Stimulated activated CD4-positive, alpha-beta T cell treated with anti-CD3 and anti-CD28 coated beads, Interleukin-2, amount 100 ng/mL, for 4 hours (primary cell): ENCODE measurements at places on chromosomes 6 and 20.

GRCh38 chr6:162942866-162943265, 215.1 kb downstream of the PACRG start:
- no peak for DNase-seq

GRCh38 chr20:44523746-44524145, 1.9 kb upstream of the SERINC3 start:
- DNase-seq = no peak

- DNase-seq = no peak
Observed at GRCh38 chr6:24440897-24441598, 38.3 kb downstream of the MRS2 start.

DNA sequence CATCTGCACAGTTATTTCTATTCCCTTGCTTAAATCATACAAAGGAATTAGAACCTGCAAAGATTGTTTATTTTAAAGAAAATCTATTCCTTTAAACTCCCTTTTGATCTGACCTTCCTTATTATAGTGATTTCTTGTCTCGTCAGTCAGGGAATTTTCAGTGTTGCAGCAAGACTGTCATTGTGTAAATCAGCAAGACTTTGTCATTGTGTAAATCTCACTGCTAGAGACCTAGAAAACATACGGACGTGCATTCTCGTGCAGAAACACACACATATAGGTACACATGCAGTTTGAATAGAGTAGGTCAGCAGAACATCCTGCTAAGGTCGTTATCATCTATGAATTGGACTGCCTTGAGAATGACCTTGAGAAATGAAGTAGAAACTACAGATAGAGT, 6.2 kb upstream of the SGK1 start:
- no peak for DNase-seq

DNA sequence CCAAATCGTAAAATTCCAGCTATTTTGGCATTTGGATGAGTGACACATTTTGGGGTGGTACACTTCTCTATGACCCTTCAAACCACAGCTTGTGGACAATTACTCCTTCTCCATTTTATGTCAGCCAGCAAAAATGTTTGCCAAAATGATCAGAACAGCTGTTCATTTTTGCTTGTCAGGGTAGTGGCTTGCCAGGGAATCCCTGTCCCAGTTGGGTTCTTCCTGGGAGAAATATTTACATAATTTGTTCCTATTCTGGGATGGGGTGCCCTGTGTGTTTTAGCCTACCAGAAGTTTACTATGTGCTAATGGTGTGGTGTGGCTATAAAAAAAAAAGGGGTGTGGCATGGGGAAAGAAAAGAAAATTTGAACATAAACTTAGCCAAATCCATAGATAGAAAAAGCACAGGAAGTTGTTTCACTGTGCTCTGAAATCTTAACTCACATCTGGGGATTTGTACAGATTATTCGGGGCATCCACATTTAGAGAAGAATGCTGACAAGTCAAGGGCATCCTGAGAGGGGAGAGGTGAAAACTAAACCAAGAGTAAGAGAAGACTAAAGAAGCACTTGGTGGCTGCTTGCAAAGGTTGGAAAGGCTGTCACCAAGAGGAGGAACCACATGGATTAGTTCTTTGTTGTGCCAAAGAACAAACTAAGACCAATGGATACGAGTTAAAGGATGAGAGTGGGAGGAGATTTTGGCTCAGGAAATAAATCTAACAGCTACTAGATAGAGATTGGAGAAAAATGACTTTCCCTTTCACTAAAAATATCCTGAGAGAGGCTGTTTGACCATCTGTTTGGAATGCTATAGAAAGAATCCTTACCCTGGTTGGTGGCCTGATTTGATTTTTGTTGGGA, 55.2 kb upstream of the RBM24 start:
- DNase-seq = no peak

- DNase-seq = no peak
Observed at GRCh38 chr6:1657116-1657770, 47.5 kb downstream of the FOXC1 start.

GRCh38 chr6:15109338-15110090, 136.4 kb upstream of the JARID2 start:
- DNase-seq = no peak

GRCh38 chr6:88167352-88167937, 1.3 kb upstream of the CNR1 start:
- no peak for DNase-seq

DNA sequence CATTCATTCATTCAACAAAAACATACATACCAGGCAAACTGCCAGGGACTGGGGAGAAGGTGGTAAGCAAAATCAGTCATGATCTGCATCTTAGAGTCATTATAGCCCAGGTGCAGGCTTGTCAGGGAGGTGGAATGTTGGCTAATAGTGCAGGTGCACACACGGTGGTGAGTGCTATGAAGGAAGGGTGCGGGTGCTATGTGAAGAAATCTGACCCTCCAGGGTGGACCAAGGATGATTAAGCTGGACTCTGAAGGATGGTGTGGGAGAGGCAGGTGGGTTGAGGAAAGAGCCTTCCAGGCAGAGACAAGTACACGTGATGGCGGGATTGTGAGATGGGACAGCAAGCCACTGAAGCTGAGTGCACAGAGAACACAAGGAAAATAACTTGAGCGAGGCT, 77.4 kb downstream of the B3GAT2 start:
- no peak for DNase-seq

DNA sequence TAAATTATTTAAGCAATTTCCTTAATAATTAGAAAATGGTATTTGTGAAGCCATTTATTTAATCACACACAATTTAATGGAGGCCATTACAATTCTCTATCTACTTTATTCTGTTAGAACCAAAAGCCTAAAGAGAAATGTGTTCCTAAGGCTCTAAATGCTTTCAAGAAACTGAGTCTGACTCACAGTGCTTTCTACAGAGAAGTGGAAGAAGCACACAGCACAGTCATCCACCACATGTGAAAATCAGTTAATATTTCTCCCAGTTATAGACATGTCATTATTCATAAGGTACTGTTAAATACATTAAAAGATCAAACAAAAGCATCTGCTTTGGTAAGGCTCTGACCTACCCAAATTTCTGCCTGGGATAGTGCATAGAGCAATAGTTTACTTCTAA, 214.4 kb downstream of the ALDH8A1 start:
- no peak for DNase-seq

GRCh38 chr6:163756079-163756478, 341.6 kb downstream of the QKI start:
- DNase-seq = no peak

- DNase-seq = no peak
Observed at GRCh38 chr6:33787346-33787953, 1.5 kb downstream of the LEMD2 start.

- DNase-seq = peak; percentile 22
Observed at GRCh38 chr6:90351696-90352095, 55.1 kb upstream of the BACH2 start.

GRCh38 chr20:57851025-57851682, 141.3 kb upstream of the PMEPA1 start:
- no peak for DNase-seq

- DNase-seq = no peak
Observed at GRCh38 chr6:46648869-46649492, 3.6 kb downstream of the CYP39A1 start.

- no peak for DNase-seq
Observed at GRCh38 chr6:29680904-29681303, at the start of gene ZFP57. TSS of gene ZFP57 (minus strand) at chr6:29681152. CDS start at chr6:29677003, 4,149 bp downstream.

DNA sequence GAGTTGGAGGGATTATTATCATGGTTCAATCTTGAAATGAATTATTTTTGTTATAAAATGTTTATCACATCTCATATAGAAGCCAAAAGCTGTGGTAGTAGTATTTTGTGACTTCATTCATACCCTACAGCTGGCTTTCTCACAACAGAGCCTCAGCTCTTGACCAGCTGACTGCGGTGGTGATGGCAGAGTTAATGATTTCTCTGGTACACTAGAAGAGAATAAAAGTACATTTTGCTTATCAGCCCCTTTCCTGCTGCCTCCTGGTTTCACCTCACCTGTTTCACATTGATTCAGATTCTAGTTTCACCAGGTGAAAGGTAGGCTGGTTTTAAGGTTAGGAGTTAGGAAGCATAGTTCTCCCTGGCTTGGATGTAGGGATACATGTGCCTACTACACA, 55.7 kb downstream of the AFG1L start:
- no peak for DNase-seq

DNA sequence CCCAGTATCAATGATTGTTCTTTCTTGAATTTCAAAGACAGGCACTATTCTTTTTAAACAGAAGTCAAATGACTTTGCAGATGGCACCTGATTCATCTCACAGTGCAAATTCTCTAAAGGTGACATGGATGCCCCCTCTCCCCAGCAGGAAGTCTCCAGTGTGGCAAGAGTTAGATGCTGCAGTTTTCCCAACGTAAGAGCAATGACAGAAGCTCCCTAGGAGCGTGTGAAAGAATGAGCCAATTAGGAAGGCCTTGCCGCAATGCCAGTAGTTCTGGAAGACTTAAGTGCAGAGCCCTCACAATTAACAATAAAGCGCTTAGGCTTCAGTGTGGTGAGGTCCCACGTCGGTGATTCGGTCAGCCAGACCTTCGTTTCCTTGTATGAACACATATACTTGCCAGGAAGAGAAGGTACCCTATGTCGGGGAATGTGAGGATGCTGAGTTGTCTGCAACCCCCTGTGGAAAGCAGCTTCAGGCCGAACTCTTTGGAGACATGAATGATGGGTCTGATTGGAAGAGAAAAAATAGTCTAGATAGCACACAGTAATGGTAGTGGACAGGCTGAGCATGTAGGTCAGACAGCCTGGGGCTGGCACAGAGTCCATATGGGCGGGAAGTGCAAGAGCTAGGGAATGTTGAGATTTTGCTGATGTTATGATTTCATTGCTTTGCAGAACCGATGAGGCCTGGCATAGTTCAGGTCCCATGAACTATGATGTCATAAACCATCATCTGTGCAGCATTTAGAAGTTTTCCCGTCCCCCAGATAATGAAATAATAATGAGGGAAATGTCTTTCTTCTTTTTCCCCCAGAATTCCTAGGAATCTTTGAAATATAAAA, 132.6 kb downstream of the PHACTR1 start:
- DNase-seq = no peak

- DNase-seq = no peak
Observed at GRCh38 chr6:116287689-116288282, 8.1 kb upstream of the TSPYL1 start.

GRCh38 chr6:71420095-71420692, 131.6 kb downstream of the OGFRL1 start:
- DNase-seq = no peak

DNA sequence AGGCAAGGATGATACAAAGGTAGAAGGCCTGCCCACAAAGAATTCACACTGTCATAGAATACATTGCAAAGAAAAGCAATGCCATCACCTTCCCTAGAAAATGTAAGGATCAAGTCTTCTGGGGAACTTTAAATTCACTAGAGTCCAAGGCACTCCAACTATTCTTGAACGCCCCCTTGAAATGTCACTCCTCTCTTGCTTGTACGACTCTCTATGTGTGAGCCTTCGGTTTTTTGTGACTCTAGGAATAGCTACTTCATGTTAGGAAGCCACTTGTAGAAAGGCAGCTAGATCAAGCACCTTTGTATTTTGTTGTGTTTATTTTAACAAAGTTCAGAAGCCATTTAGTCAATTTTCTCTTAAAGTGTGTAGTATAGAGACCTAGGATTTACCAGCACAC, 159.2 kb upstream of the ARID1B start:
- DNase-seq = no peak

DNA sequence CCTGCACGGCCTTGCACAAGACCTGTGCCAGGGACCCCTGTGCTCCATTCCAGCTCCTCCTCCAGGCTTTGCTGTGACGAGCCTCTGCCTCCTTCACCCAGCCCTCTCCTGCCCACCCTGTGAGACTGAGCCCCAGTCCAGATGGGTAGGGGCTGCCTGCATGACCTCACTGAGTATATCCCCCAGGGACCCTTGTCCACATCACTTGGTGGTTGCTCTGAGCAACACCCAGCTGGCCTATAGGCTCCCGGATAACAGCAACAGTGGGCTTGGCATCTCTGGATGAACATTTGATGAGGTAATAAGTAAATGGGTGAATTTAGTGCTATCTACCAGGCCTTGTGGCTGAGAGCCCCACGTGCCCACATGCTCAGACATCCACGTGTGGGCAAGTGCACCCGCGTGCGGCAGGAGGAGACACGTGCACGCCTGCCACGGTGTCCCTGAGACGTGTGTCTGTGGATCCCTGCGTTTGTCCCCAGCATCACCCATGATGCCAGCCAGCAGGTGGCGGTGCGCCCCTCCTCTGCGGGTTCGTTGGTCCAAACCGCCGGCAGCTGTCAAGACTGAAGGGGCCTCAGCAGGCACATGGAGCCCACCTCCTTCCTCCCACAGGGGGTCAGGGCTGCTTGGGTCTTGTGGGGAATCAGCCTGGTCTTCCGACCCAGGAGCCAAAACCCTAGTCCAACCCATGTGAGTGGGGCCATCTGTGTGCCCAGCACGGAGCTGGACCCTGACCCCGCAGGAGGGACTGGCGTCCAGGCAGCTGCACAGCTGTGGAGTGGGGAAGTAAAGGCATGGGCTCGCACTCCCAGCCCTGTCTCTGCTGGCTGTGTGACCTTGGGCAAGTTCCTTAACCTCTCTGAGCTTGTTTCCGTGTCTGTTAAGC, 45.9 kb downstream of the FGD2 start:
- peak; percentile 83 for DNase-seq

DNA sequence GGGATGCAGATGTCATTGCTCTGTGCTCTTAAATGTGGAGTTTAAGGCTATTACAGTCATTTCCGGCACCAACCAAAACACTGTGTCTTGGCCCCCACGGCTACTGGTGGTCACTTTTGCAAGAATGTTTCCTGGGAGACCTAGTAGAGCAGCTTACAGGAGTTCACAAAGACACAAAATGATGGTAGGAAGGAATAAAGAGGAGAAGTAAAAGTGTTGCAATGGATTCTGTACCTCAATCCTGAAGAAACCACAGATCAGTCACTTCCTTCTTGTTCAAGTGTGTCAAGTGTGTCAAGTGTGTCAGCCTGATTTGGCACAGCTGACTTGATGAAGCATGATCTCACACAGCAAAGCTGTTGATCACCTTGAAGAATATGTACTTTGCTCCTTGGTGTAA, 344.0 kb downstream of the PLCB1 start:
- no peak for DNase-seq

- no peak for DNase-seq
Observed at GRCh38 chr6:141833001-141833655, 299.6 kb upstream of the GJE1 start.

DNA sequence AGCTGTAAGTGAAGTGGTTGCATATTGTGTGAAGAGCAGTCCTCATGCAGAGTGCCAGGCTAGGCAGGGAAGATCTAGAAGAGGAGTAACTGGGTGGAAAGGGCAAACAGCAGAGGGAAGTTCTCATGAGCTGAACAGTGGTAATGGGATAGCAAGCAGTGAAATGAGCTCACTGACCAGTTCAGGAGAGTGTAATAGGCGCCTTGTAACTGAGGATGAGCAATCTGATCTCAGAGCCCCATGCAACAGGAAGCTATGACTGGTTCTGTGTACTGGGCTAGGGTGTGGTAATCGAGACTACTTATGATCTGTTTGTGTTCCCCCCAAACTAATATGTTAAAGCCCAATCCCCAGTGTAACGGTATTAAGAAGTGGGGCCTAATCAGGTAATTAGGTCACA, 98.6 kb downstream of the RFX6 start:
- DNase-seq = no peak

- peak; percentile 48 for DNase-seq
Observed at GRCh38 chr6:111871207-111871606, 2.0 kb downstream of the FYN start.

- DNase-seq = no peak
Observed at GRCh38 chr6:115717062-115717461, 343.6 kb downstream of the FRK start.
